ENCODE measurements at places on chromosomes 4 and X.

GRCh38 chr4:236028-236427, 69.2 kb downstream of the ZNF732 start:
- DNase-seq, result no peak

DNA sequence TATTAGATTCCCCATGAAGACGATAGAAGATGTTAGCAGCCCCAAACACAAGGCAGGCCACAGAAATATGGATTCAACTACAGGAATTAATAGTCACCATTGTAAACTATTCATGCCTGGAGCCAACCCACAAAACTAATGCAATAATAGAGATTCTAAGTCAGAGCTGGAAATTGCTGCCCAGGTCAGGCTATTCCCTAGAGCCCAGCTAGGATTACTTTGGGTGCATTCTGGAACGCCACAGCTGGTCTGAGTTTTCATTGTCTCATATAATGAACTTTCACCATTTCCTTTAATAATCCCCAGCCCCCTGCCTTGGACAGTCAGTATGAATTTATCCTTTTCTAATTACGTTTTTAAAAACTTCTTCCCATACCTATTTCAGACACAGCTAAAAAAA, 252.6 kb downstream of the PAPSS1 start:
- DNase-seq, result no peak

DNA sequence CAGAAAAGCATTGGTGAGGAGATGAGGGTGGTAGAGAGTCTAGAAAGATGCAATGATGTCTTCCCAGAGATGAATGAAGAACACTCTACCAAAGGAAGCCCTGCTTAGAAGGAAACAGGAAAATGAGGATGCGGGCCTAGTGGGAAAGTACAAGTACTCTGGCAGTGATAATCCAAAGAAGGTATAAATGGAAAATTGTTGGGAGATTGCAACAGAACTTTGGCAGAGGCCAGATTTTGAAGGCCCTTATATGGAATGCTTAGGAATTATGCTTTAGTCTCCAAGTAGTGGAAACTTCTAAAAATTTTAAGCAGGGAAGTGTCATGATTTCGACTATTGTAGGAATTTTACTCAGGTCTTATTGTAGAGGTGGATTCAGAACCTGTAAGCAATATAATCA, 11.0 kb downstream of the ARSJ start:
- DNase-seq, result no peak

- no peak for DNase-seq
Observed at GRCh38 chr4:165630671-165631070, 242.4 kb upstream of the TLL1 start.

- DNase-seq, result no peak
Observed at GRCh38 chr4:152289941-152290340, 246.0 kb downstream of the FBXW7 start.

- DNase-seq, result peak; percentile 23
Observed at GRCh38 chr4:109826719-109827118, 1.1 kb upstream of the RRH start.

GRCh38 chrX:54358424-54359211, 772 bp upstream of the WNK3 start:
- peak; percentile 14 for DNase-seq

GRCh38 chr4:147820975-147821374, 89.1 kb downstream of the ARHGAP10 start:
- DNase-seq, result no peak

- DNase-seq, result no peak
Observed at GRCh38 chr4:122674371-122674770, 53.5 kb upstream of the IL21 start.

GRCh38 chr4:81652069-81652478, 180.4 kb upstream of the RASGEF1B start:
- no peak for DNase-seq

- no peak for DNase-seq
Observed at GRCh38 chr4:78625073-78625472, 73.5 kb downstream of the ANXA3 start.

DNA sequence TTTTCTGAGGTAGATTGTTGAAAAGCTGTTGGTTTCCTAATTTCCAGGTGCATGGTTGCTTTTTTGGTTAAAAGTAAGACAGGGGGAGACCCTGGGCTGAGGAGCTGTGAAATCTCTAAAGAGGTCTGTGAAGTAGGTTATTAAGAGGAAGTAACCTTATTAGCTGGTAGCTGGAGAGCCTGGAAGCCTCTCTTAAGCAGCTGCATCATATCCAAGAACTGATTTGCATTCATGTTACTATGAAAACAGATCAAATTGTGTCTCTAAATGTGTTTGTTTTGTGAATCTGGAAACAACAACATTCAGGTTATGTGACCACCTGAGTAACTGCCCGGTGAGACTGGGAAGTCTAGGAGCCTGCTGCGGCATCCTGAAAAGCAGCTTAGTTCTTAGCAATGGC, 54.1 kb downstream of the ARHGAP10 start:
- DNase-seq, result peak; percentile 25

- peak; percentile 17 for DNase-seq
Observed at GRCh38 chr4:68271851-68272357, 26.4 kb upstream of the TMPRSS11B start.

- no peak for DNase-seq
Observed at GRCh38 chr4:37245391-37245954, 930 bp downstream of the NWD2 start.
